Stimulated activated naive CD4-positive, alpha-beta T cell treated with Interleukin-2 at 50 U/mL for 16 hours (primary cell): ENCODE measurements at places on chromosomes 2 and 18.

- no peak for DNase-seq
These were observed 18.3 kb upstream of the KIF3C start for GRCh38 chr2:26000561-26001082.

GRCh38 chr18:72652990-72653593 lies 109.0 kb upstream of the CBLN2 start:
- no peak for DNase-seq

DNA sequence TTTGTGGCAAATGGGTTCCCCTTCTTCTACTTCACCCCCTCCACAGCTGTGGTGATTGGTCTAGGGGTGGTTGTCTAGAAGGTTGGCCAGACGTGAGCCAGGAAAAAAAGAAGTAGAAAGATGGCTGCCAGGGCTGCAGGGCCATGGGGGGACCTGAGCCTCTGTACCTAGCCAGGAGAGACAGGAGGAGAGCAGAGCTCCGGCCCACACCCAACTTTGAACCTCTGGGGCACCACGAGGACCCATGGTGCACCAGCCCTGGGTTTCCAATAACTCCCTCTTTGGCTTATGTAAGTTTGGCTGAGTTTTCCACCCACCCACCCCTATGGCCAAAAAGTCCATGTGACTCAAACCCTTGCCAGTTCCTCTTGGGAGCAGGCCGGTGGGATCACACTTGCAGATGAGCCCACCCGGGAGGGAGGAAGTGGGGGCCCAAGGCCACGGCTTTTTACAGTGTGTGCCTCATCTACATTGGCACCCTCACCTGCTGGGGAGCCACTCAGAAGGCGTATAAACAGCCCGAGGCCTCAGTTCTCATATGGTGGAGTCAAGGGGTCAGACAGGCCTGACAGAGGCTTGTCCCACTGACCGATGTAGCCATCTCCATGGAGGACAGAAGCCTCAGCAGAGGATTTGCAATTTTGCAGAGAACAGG lies 293.1 kb upstream of the HDAC4 start:
- DNase-seq = no peak

DNA sequence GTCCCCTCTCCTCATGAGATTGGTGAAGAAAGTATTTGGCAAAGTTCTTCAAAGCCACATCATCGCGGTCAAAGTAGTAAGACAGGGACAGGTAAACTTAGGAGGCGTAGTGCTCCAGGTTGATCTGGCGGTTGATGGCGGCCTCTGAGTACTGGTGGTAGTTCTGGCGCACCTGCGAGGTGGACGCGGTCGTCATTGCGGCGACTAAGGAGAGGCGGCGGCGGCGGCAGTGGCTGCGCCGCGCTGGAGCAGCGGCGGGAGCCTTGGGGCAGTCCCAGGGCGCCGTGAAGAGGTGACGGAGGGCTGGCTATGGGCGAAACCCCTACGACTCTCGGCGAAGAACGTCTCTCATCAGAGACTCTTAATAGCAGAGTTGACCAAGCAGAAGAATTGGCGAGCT lies 107.2 kb upstream of the UBE2E3 start:
- DNase-seq = no peak

GRCh38 chr2:246489-247144 lies 17.2 kb downstream of the SH3YL1 start:
- DNase-seq = no peak

DNA sequence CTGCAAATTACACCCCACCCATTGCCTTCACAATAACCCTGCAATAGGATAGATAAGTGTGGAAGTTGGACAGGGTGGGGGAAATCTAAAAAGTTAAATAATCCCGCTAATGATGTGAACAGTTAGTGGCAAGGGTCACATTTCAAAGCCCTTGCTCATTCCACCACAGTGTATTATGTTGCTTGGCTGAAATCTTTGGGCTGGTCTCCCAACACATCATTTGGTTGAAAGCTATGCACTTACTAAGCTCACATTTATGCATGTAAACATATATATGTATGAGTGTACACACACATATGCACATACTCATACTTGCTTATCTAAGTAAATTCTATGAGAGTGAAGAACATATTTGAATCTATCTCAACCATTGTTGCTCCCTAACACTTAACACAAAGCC lies 197.8 kb downstream of the RDH14 start:
- no peak for DNase-seq

- DNase-seq = no peak
These were observed 12.3 kb upstream of the NEU4 start for GRCh38 chr2:241796610-241797138.
